ENCODE measurements at places on chromosomes 16 and 17.
A peak's percentile ranks its signal among the peaks of the same experiment; 100 is the strongest.

DNA sequence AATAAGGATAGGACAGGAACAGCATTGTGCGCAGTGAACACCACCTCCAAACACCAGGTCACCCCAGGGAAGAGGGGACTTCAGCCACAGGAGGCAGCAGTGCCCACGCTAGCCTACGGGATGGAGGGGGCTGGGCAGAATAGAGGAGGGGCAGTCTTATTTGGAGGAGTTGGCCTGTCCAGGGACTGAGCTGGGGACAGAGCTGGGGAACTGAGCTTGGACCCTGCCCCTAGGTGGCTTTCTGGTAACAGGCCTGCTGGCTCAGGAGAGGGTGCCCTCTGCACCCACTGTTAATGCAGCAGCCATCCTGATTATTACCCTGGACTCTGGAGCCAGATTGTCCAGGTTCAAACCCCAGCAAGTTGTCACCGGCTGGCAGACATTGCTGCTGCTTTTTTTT is 9.3 kb downstream of the CCDC102A start:
- DNase-seq, result no peak

GRCh38 chr16:83946781-83947566 is 6.1 kb upstream of the OSGIN1 start:
- no peak for DNase-seq

GRCh38 chr16:89113152-89113547 is 19.5 kb downstream of the ACSF3 start:
- no peak for DNase-seq

GRCh38 chr17:38676706-38677504 is 2.1 kb upstream of the EPOP start:
- peak; percentile 84 for DNase-seq

DNA sequence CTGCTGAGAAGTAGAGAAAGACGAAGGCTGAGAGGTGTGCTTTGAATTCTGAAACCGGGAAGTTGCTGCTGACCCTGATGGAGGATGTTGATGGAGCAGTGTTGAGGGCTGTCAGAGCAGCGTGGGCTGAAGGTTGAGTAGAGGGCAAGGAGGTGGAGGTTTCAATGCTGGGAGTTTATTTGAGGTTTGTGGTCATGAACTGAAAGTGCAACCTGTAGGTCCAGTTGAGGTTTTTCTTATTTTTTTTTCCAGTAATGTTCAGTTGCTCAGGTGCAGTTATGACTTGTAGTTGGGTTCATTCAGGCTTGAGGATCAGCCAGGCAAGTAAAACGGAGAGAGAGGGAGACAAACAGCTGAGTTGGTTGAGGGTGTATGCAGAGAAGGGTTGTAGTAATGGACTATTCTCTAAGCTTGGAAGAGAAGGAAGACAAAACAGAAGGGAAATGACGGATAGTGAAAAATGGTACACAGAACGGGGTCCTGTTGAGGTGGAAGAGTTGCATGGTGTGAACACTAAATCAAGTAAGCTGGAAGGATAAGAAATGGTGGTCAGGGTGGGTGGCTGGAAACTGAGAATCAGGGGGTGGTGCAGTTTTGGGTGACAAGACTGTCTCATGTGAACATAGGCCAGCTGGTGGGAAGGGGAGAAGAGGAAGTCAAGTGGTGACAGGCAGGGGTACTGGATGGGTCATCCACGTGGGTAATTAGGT is 8.7 kb upstream of the UBE2G1 start:
- no peak for DNase-seq

GRCh38 chr17:56203430-56203829 is 50.2 kb downstream of the ANKFN1 start:
- DNase-seq, result no peak

- no peak for DNase-seq
Observed at GRCh38 chr17:48993305-48993704, 3.9 kb upstream of the IGF2BP1 start.
